ENCODE measurements at places on chromosomes 6 and 20. TPM values are rescaled to one million over a fixed set of nuclear protein-coding genes. Genes with fewer than 3 reads are reported as not detected.

Gene TCF19
- total RNA-seq, result 13.2 TPM

Gene HLA-DRB1
- not detected for total RNA-seq

Gene SCGN
- not detected for total RNA-seq

Gene FAM229B
- 9.3 TPM for total RNA-seq

Gene DDX43
- total RNA-seq, result not detected

Gene MUC22
- 0.05 TPM for total RNA-seq

Gene CRISP3
- not detected for total RNA-seq

Gene ATP6V1G2
- 0.62 TPM for total RNA-seq

Gene CLPSL2
- total RNA-seq, result not detected

Gene PNPLA1
- total RNA-seq, result not detected

Gene MOG
- not detected for total RNA-seq

Gene PRSS16
- 4.7 TPM for total RNA-seq

Gene COL12A1
- 5.2 TPM for total RNA-seq

Gene MEI4
- total RNA-seq, result not detected

Gene OR2H2
- total RNA-seq, result not detected

Gene PSORS1C2
- total RNA-seq, result not detected

Gene DNAH8
- not detected for total RNA-seq

Gene LGSN
- 3.5 TPM for total RNA-seq

Gene SLC4A11
- total RNA-seq, result 4.0 TPM

Gene ANKRD60
- total RNA-seq, result not detected

Gene DOK5
- not detected for total RNA-seq

Gene B3GAT2
- total RNA-seq, result 0.07 TPM

Gene CLPSL1
- total RNA-seq, result not detected

Gene CST11
- total RNA-seq, result not detected

Gene ELOVL4
- 1.5 TPM for total RNA-seq

Gene TCP11
- total RNA-seq, result not detected

Gene IL17A
- total RNA-seq, result not detected

Gene C6orf141
- total RNA-seq, result 25.8 TPM

Gene SLC32A1
- total RNA-seq, result not detected

Gene MOXD1
- 2.3 TPM for total RNA-seq

Gene UBD
- 0.56 TPM for total RNA-seq

Gene ENPP4
- total RNA-seq, result 0.25 TPM

Gene STX7
- total RNA-seq, result 17.5 TPM

Gene MAP1LC3A
- 31.6 TPM for total RNA-seq

Gene PHACTR1
- not detected for total RNA-seq

Gene ADGRF4
- 6.8 TPM for total RNA-seq

All from A549 treated with CpdA at 1 μM for 4 hours (cell line).